Temporal lobe (tissue), 4 donors: ENCODE measurements at places on chromosomes 12 and 14. TPM values are rescaled to one million over a fixed set of nuclear protein-coding genes. Genes with fewer than 3 reads are reported as not detected.

The ZNF891 gene
- 6.6 TPM for total RNA-seq

The CLEC4A gene
- total RNA-seq: 0.25 TPM

The RDH5 gene
- 3.0 TPM for total RNA-seq

The ZC2HC1C gene
- total RNA-seq: 1.7 TPM
